ENCODE measurements at places on chromosomes 2 and 18. TPM values are rescaled to one million over a fixed set of nuclear protein-coding genes. Genes with fewer than 3 reads are reported as not detected.
A peak's percentile ranks its signal among the peaks of the same experiment; 100 is the strongest.

Gene ANKRD23
- 23.6 TPM for total RNA-seq

Gene ASAP2
- 16.5 TPM for total RNA-seq

- DNase-seq: no peak
- H3K27me3 ChIP-seq: no peaks in the 10 kb centered on the region
- H3K4me3 ChIP-seq: no peak overlapping the region
- H3K27ac ChIP-seq: no peak overlapping the region
Measured at GRCh38 chr2:47267711-47268086, 112.6 kb upstream of the STPG4 start.

DNA sequence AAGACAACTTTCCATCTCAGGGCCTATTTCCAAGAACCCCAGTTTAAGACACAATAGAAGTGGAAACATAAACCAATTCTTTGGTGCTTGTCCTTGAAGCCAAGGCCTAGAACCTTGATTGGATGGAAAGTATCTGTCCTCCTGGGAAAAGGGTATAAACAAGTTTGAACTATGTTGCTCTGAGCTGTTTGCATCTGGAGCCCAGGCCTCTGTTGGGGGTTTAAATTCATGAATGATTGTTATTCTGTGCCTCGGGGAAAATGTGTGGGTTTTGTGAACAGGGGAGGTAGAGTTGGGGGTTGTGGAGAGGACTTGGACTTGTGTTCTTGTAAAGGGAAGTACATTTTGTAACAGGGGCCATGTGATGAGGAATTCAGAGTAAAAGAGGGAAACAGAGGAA is 406.1 kb downstream of the SLC4A3 start:
- H3K4me1 ChIP-seq: no peaks in the 10 kb centered on the region
- no peaks in the 10 kb centered on the region for H3K36me3 ChIP-seq
- no peak overlapping the region for H3K27ac ChIP-seq
- H3K4me3 ChIP-seq: no peak overlapping the region

GRCh38 chr2:6724605-6725140 is 141.0 kb downstream of the CMPK2 start:
- H3K27me3 ChIP-seq: no peaks in the 10 kb centered on the region
- H3K27ac ChIP-seq: no peak overlapping the region
- H3K36me3 ChIP-seq: no peaks in the 10 kb centered on the region
- no peaks in the 10 kb centered on the region for H3K4me1 ChIP-seq
- H3K4me3 ChIP-seq: no peak overlapping the region

DNA sequence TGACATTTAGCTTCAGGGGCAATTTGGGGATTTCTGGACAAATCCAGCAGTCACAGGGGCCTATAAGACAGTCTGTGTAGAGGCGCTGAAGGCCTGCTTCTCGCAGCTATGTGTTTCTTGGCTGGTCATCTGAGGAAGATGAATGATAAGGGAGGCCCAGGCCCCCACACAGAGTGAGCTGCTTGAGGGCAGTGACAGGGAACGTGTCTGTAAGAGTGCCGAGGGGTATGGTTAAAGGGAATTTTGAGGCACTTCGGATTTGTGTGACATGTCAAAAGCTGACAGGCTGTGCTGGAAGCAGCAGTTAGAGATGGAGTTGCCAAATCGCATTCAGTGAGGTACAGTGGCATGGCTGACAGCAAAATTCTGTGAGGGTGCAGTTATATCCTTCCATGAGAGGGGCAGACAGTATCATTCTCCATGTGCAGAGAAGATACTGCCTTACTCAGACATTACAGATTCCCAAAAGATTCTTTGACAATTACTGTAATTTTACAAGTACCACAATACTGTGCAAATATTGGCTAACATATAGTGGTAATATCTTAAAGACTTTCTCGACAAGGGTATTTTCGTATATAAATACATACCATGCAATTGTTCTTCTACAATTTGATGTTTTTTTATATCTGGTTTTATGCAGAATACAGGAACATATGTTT is 74.0 kb downstream of the CERS6 start:
- no peak overlapping the region for H3K4me3 ChIP-seq
- DNase-seq: no peak
- H3K27ac ChIP-seq: peak overlapping the region; percentile 80
- H3K4me1 ChIP-seq: peaks cover 65% of the 10 kb centered on the region

GRCh38 chr18:58456625-58457024 is 172.3 kb downstream of the ALPK2 start:
- no peaks in the 10 kb centered on the region for H3K27me3 ChIP-seq

DNA sequence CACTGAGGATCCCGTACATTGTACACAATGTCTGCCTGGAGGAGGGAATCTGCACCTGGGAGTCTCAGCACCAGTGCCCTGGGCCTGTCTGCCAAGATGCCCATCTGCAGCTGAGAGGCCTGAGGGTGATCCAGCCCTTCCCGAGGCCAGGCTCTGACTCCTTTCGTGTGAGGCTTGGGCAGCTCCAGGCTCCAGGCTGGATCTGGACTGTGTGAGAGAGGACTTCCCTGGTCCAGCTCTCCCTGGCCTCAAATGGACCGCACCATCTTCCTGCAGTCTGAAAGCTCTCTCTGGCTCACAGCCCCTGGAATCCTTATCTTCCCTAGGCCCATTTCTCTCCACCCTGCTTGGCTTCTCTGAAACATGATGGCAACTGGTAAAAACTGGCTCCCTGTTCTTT is 324.6 kb downstream of the DYSF start:
- no peak overlapping the region for H3K27ac ChIP-seq
- no peak overlapping the region for H3K4me3 ChIP-seq
- no peaks in the 10 kb centered on the region for H3K4me1 ChIP-seq
- DNase-seq: no peak

DNA sequence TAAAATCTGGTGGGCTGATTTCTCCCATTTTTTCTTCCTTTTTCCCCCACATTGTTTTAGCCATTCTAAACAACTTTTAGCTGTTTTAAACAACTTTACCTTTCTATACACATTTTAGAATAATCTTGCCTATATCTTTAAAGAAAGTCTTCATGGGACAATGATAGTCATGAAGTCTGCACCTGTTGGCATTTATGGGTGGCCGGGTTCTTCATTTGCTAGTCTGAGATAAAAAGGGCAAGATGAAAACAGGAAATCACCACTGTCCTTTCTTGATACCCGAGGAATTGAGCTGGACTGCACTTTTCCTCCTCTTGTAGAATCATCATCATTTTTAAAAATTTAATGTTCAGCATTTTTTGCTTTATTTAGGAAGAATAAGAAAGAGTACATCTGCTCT is 104.5 kb downstream of the ATP9B start:
- no peak overlapping the region for H3K4me3 ChIP-seq
- peaks cover 23% of the 10 kb centered on the region for H3K36me3 ChIP-seq
- H3K4me1 ChIP-seq: peaks cover 7% of the 10 kb centered on the region

DNA sequence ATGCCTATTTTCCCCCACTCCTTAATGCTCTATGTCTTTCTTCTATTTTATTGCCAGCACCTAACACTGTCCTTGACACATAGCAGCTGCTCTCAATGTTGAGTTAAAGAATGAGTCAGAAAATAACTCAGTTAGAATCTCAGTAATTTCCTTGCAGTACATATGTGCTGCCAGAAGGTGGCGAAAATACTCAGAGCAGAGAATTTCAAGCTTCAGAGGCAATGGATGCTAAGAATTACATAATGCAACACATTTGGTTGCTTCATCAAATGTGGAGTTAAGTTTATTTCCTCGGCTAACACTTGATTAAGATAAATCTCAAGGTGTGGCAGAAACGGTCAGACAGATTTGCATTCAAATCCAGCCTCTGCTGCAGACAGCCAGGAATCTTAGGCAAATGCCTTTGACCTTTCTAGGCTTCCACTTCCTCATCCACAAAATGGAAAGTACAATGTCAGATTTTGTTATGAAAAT is 105.6 kb downstream of the VSNL1 start:
- H3K4me3 ChIP-seq: no peak overlapping the region
- peaks cover 14% of the 10 kb centered on the region for H3K4me1 ChIP-seq
- H3K27me3 ChIP-seq: no peaks in the 10 kb centered on the region
- no peaks in the 10 kb centered on the region for H3K36me3 ChIP-seq
- H3K27ac ChIP-seq: peak overlapping the region; percentile 50
- peak; percentile 43 for DNase-seq

DNA sequence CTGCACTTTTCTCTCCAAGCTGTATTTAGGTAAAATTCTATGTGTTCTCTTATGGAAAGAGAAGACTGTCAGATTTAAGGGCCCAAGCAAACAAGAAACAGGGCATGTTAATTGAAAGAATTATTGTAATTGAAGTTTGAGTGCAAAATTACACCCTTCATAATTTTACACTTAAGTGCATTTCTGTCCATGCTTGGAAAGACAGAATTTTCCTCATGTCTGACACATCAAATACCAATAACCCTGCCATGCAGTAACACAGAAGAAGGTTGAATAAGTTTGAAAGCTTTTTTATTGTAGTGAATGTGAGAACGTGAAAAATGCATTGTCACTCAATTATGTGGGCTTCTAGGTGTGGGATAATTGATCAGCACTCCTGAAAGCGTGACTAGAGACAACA is 52.9 kb upstream of the PARD3B start:
- no peaks in the 10 kb centered on the region for H3K36me3 ChIP-seq
- no peak overlapping the region for H3K27ac ChIP-seq
- no peaks in the 10 kb centered on the region for H3K27me3 ChIP-seq
- no peaks in the 10 kb centered on the region for H3K4me1 ChIP-seq

GRCh38 chr2:15539999-15540398 is 21.1 kb downstream of the NBAS start:
- H3K4me3 ChIP-seq: no peak overlapping the region
- H3K36me3 ChIP-seq: no peaks in the 10 kb centered on the region
- no peaks in the 10 kb centered on the region for H3K27me3 ChIP-seq
- H3K4me1 ChIP-seq: no peaks in the 10 kb centered on the region

DNA sequence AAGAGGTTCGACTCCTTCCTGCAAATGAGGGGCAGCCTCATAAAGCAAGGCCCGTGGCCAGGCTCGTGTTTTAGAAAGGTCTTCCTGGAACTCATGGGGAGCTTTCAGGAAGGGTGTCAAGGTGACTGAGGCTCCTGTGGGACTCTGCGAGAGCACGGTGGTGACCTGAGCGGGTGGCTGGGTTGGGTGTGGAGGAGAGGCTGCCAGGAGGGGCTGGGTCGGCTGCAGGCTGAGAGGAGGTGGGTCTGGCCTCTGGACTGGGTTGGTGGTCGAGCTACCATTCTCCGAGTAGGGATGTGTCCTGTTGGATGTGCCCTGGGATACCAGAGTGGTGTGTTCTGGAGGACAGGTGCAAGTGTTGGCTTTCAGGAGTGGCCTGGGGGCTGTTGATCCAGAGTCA is 86.4 kb downstream of the DGKD start:
- H3K4me3 ChIP-seq: no peak overlapping the region
- H3K4me1 ChIP-seq: peaks cover 30% of the 10 kb centered on the region
- peaks cover 79% of the 10 kb centered on the region for H3K36me3 ChIP-seq
- no peaks in the 10 kb centered on the region for H3K27me3 ChIP-seq
- DNase-seq: no peak

GRCh38 chr2:175004730-175004979 is 526 bp downstream of the CHN1 start:
- peak; percentile 71 for DNase-seq
- H3K27ac ChIP-seq: peak overlapping the region; percentile 92
- peaks cover 16% of the 10 kb centered on the region for H3K4me1 ChIP-seq
- H3K27me3 ChIP-seq: no peaks in the 10 kb centered on the region

All from heart left ventricle (tissue), 16 donors.